Camera-type eye (tissue), 1 donor: ENCODE measurements at places on chromosomes 4 and X. TPM values are rescaled to one million over a fixed set of nuclear protein-coding genes. Genes with fewer than 3 reads are reported as not detected.

Gene DNAAF6
- not detected for total RNA-seq

Gene FNIP2
- total RNA-seq = 61.4 TPM

Gene TCEAL5
- total RNA-seq = 8.1 TPM

Gene DGKK
- 0.16 TPM for total RNA-seq

Gene GPR143
- total RNA-seq = 11.9 TPM

Gene RPL9
- 2,566 TPM for total RNA-seq

Gene SMIM31
- 0.11 TPM for total RNA-seq
